ENCODE measurements at places on chromosomes 7 and 10. TPM values are rescaled to one million over a fixed set of nuclear protein-coding genes. Genes with fewer than 3 reads are reported as not detected.
A peak's percentile ranks its signal among the peaks of the same experiment; 100 is the strongest.

DNA sequence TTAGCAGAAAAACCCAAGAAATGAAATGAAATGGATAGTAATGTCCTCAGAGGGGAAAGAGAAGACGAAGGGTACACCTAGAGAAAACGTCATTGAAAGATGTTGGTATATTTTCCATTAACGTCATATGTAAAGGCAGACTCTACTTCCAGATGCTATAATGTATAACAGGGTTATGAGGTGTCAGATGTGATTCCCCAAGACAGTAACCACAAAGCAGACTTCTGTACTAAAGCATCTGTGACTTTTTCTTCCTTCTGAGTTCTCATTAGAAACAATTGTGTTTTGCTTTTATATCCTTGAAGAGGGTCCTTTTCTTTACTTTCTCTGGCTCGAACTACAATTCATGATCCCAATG is 37.4 kb downstream of the LRRC72 start:
- no peak for DNase-seq

DNA sequence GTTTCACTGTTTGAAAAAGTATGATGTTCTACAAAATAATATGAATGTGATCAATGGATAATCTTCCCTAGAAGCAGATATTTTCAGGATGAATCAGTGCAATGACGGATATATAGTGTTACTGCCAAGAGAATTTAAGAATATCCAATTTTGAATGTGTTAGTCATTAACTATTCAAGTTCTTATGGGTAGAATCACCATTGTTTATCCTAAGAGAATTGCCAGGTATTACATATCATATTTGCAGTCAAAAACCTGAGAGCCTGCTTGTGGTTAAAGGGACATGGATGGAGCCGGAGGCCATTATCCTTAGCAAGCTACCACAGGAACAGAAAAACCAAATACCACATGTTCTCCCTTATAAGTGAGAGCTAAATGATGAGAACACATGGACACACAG is 26.9 kb downstream of the AHR start:
- DNase-seq = no peak

DNA sequence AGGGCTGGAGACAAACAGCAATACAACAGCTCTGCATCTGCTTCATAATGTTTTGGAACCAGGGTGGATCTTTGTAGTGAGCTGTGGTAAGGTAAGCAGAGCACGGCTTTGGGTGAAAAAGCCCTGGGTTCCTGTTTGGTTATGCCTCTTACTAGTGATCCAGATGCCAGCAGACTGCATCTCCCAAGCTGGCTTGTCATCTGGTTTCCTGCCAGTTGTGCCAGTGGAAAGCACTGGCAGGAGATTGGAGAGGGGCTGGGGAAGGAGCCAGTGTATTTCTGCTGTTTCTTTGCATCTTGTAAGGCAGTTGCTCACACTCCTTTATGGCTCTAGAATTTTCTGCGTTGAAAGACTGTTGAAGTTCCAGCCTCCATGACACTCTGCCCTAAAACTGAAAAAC is 137.6 kb downstream of the TSPAN12 start:
- DNase-seq = no peak

- no peak for DNase-seq
These were observed 118.5 kb downstream of the ZNF33B start for GRCh38 chr10:42519761-42520460.

GRCh38 chr10:132982301-132982989 is 40.1 kb upstream of the CFAP46 start:
- DNase-seq = no peak

DNA sequence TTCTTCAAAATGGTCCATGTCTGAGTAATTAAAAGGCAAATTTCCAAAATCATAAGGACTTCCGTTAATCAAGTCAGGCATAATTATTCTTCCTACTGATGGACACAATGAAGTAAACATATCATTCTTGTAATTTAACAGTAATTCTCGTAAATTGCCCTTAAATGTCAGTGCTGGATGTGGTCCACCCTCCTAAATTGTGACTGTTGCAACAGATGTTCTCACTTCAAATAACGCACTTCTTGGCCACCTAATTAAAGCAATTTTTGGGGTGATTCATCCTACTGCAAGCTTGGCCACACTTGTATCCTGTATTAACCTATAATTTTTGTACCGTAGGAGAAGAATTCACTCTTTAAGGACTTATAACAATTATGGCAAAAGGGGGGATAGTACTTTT is 1.9 kb downstream of the COL1A2 start:
- DNase-seq = no peak

DNA sequence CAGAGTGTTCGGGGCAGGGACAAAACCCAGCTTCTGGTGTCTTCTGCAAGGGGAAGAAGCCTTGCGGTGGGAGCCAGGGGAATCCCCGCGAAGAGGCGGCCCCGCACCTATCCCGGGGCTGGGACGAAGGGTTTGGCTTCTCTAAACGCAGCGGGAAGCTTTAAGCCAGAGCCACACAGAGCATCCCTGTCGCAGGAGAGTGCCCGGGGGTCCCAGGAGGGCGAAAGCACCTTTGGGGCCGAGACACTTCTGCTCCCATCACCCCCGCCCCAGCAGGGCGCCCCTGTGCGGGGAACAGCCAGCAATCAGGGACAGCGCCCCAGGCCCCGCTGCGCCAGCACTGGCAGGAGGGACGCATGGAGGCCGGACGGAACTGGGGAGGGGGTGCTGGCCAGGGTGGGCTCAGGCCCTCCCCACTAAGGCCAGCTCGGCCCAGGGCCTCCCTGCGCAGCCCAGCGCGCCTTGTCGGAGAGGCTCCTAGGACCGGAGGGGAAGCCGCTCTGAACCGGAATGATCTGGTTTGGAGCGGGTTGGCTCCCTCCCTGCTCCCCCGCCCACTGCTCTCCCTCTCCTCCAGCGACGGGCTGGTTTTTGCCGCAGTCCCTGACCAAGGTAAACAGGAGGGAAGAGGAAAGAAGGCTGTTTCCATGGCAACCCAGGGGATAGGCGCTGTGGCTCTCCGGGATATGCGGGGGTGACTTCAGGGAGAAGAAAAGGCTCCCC is 63.9 kb downstream of the TMEM209 start:
- DNase-seq = peak; percentile 64

- peak; percentile 11 for DNase-seq
These were observed 582 bp downstream of the TPST1 start for GRCh38 chr7:66205741-66206090.

DNA sequence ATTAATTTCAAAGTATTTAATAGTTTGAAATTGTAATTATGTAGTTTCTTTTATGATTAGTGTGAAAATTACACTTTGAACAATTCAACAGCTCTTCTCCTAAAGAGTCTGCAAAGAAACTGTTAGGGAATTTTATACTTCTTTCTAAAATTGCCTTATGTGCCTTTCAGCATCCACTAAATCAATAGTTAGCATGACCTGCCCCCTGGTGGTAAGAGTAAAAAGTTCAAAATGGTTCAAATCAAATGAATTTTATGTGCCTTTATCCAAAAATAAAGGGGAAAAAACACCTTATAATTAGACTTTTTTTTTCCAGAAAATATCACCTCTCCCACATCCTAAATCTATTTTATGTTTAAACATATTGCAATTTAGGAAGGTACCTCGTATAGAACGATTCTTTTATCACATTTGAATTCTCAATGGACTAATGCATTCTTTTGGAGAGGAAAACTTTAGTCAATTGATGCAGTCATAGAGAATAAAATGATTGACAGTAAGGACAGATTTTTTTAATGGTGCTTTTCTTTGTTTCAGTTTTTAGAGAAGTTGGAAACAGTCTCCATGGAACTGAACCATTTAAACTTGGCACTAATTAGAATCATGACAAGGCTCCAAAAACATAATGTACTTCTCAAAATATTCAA is 163.7 kb downstream of the SEMA3D start:
- peak; percentile 21 for DNase-seq

DNA sequence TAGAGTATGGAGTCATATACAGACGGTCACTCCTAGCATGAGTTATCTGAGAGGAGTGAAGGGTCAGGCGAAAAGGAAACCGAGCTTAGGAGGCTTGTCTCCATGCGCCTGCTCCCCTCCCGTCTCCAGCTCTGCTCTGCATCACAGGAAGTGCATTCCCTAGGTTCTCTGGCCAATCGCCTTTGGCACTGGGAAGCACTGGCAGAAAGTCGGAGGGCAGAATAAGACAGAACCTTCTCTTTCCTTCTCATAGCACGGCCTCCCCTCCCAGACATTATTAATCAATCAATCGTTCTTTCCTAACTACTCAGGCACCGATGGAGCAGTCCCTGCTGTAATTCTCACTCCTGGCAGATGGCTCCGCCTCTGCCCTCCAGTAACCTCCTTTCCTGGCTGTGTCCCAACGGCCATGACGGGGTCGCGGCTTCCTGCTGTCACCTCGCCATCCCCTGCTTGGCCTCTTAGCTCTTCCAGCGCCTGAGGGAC is 177.1 kb downstream of the FRMD4A start:
- DNase-seq = no peak

DNA sequence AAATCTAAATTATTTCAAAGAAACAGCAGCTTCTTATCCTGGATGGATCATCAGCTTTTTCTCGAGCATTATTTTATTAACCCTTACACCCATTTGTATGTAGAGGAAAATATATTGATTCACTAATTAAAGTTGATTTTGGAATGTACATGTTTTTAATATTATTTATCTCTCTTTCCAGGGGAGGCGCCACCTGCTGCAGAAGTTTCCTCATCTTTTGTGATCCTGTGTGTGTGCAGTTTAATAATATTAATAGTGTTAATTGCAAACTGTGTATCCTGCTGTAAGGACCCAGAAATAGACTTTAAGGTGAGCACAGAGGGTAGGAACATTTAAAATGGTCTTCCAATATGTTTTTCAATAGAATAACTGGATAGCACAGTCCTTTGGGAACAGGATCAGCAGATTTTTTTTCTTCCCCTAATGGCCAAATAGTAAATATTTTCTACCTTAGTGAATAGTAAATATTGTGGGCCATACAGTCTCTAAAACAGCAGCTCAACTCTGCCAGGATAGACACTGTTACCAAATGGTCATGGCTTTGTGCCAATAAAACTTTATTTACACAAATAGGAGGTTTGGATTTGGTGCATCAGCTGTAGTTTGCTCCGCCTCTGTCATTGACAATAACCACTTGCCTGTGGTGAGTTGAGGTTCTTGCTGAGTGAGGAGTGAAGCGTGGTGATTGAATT is 30.6 kb downstream of the LMTK2 start:
- DNase-seq = no peak

DNA sequence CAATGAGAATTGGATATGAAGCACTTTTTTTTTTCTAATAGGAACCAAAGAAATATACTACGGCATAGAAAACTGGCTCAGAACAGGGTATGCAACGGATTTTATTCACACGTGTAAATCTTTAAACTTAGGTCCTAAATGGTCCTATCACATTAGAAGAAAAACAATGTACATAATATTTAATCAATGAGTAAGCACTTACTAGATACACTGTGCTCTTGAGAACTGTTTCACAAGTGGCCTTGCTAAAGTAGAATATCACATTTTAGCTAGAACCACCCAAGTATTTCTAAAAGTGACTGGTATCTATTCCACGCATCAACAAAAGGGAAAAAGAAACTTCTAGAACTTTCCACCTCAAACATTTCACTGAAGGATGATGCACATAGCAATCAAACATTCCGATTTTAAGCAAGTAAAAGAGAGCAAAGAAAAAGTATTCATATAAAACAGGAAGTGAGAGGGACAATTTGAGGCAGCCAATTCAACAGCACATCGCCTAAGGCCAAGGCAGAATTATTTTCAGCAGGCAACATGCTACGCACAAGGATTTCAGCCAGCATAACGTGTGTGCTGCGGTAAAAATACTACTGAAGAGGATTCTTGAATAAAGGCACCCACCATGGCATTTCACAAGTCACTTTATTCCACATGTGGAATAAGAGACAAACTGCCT is 55.8 kb downstream of the PARD3 start:
- DNase-seq = no peak

DNA sequence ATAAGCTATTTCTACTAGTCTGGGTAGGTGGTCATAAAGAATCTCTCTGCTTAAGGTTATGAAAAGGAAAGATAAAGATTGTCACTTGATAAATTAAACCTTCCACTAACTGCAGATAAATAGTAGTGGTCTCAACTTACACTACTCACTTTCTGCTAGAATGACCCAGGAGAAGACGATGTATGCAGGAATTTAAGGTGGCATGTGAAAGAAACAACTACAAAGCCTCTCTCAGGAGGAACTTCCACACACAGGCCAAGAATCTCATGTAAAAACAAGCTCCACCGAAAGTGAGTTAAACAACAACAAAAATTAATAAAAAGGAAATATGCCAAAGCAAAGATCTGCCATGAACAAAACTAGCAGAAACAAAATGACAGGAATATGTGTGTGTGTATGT is 165.4 kb downstream of the CDC14C start:
- DNase-seq = no peak

DNA sequence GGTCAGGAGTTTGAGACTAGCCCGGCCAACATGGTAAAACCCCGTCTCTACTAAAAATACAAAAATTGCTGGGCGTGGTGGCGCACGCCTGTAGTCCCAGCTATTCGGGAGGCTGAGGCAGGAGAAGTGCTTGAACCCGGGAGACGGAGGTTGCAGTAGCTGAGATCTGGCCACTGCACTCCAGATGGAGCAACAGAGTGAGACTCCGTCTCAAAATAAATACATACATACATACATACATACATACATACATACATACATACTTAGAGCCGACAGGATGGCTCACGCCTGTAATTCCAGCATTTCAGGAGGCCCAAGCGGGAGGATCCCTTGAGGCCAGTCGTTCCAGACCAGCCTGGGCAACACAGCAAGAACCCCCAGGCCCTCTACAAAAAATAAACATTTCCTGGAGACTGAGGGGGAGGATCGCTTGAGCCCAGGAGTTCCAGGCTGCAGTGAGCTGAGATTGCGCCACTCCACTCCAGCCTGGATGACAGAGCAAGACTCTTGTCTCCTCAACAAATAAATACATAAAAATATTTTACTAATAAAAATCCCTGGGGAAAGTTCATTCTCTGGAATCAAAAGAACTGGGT is 90.9 kb upstream of the TNRC18 start:
- DNase-seq = no peak

PRSS1 gene
- not detected for total RNA-seq

PTF1A gene
- not detected for total RNA-seq

ANKRD1 gene
- not detected for total RNA-seq

TRIM50 gene
- not detected for total RNA-seq

EGR2 gene
- 46.6 TPM for total RNA-seq

GIMAP8 gene
- total RNA-seq = 8.6 TPM

SCD gene
- total RNA-seq = 271 TPM

CYP3A4 gene
- total RNA-seq = not detected
